Mesenteric fat pad (tissue), 1 donor: ENCODE measurements at places on chromosomes 4 and X. TPM values are rescaled to one million over a fixed set of nuclear protein-coding genes. Genes with fewer than 3 reads are reported as not detected.
A peak's percentile ranks its signal among the peaks of the same experiment; 100 is the strongest.

The PPEF2 gene
- total RNA-seq: not detected

- DNase-seq: peak; percentile 80
Observed at GRCh38 chrX:153375571-153375970, 25.6 kb downstream of the PNMA6E start.

GRCh38 chr4:83923341-83923740, 387.4 kb downstream of the GPAT3 start:
- no peak for DNase-seq

DNA sequence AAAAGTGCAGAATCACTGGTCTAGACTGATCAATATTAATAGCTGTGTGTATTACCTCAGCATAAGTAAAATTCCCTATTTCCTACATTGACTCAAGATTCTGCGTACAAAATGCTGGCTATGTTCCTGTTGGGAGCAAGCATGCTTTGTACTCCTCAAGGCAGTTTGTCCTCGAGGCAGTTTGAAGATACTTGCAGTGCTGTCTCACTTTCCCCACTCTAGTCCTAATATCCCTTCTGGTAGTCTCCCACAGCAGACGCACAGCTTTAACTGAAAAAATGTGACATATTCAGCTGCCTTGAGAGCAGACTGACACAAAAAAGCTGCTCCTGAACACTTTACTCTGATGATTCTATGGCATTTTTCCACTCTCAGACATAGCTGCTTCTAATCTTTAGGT, 12.9 kb upstream of the MAGEA10 start:
- DNase-seq: no peak

- no peak for DNase-seq
Observed at GRCh38 chrX:109186939-109187338, 294.9 kb downstream of the GUCY2F start.

- DNase-seq: no peak
Observed at GRCh38 chr4:3700736-3701135, 65.4 kb upstream of the ADRA2C start.

- no peak for DNase-seq
Observed at GRCh38 chrX:15384304-15384703, at the start of gene VEGFD. VEGFD (minus strand) TSS chrX:15384413; CDS start chrX:15383946, 467 bp downstream.

DNA sequence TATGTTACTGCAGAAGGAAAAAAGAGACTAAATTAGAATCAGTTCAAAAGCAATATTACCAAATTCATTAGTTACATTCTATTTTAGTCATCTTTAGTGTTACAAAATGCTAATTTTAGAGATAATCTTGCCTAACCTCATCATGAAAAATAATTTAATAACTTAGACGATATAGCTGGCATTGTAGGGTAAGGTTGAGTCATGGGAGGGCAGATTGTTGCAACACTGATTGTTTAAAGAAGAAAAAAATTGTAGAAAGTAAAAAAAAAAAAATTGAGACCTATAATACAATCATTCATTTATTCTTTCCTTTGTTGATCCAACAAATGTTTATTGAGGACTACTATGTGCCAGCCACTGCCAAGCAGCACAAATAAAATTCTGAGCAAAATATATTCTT, 330.9 kb downstream of the GBA3 start:
- no peak for DNase-seq

- no peak for DNase-seq
Observed at GRCh38 chrX:130083656-130084382, 26.5 kb downstream of the ELF4 start.

GRCh38 chrX:40504801-40505605, 75.8 kb upstream of the ATP6AP2 start:
- no peak for DNase-seq
